ENCODE measurements at places on chromosomes 5 and 9. TPM values are rescaled to one million over a fixed set of nuclear protein-coding genes. Genes with fewer than 3 reads are reported as not detected.

Gene COL5A1
- total RNA-seq = 86.4 TPM

Gene AHRR
- 1.7 TPM for total RNA-seq

Gene VAV2
- 7.7 TPM for total RNA-seq

Gene C5orf58
- not detected for total RNA-seq

Gene GPR151
- not detected for total RNA-seq

DNA sequence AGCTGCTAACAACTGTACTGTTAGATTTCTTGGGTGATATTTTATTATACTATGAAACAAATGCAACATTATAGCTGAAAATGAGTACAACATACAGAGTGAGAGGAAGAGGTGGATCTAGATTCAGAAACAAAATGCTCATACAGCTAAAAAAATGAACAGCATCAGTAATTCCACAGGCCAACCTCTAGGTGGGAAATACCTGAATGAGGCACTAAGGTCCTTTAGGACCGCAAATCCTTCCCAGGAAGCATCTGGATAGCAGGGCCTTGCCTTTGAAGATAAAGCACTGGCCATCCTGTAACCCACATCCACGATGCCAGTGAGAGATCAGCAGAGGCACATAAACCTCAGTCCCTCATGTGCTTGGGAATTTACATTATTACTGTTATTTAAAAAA is 310.8 kb downstream of the YTHDC2 start:
- H3K36me3 ChIP-seq = no peaks in the 10 kb centered on the region
- H3K27me3 ChIP-seq = no peaks in the 10 kb centered on the region
- no peaks in the 10 kb centered on the region for H3K4me1 ChIP-seq

- H3K27ac ChIP-seq = no peak overlapping the region
- no peaks in the 10 kb centered on the region for H3K27me3 ChIP-seq
- H3K4me1 ChIP-seq = no peaks in the 10 kb centered on the region
- no peaks in the 10 kb centered on the region for H3K36me3 ChIP-seq
- H3K4me3 ChIP-seq = no peak overlapping the region
These were observed 86.8 kb upstream of the MEGF10 start for GRCh38 chr5:127203818-127204217.

GRCh38 chr5:124398460-124398859 is 348.0 kb downstream of the ZNF608 start:
- no peak overlapping the region for H3K27ac ChIP-seq
- peaks cover 4% of the 10 kb centered on the region for H3K4me1 ChIP-seq
- H3K36me3 ChIP-seq = no peaks in the 10 kb centered on the region
- H3K4me3 ChIP-seq = no peak overlapping the region
- no peaks in the 10 kb centered on the region for H3K27me3 ChIP-seq

DNA sequence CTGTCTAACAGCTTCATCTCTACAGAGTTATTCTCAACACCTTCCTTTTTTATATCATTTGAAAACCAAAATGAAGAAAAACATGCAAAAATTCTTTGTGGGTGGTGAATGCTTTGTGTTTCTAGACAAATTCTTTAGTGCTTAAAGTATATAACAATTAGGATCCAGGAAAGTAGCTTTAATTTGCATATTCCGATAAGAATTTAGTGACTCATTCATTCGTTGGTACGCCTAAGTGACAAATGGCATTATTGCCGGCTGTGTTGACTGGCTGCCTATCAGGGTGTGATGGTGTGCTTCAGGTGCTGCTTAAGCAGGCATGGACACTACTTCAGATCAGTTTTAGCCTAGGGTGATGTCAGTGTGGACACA is 35.2 kb downstream of the LMNB1 start:
- no peak overlapping the region for H3K4me3 ChIP-seq
- ATAC-seq = no peak
- no peaks in the 10 kb centered on the region for H3K36me3 ChIP-seq
- H3K27me3 ChIP-seq = no peaks in the 10 kb centered on the region
- H3K27ac ChIP-seq = no peak overlapping the region
- no peaks in the 10 kb centered on the region for H3K4me1 ChIP-seq

- no peak for ATAC-seq
- H3K36me3 ChIP-seq = peaks cover 32% of the 10 kb centered on the region
- no peak overlapping the region for H3K27ac ChIP-seq
These were observed 23.4 kb downstream of the SFXN1 start for GRCh38 chr5:175501759-175502158.

GRCh38 chr9:128911529-128912035 is 9.2 kb upstream of the PHYHD1 start:
- no peaks in the 10 kb centered on the region for H3K27me3 ChIP-seq
- H3K36me3 ChIP-seq = peaks cover 62% of the 10 kb centered on the region
- H3K4me1 ChIP-seq = no peaks in the 10 kb centered on the region
- H3K27ac ChIP-seq = peak overlapping the region; percentile 66
- no peak overlapping the region for H3K4me3 ChIP-seq
- peak; percentile 69 for ATAC-seq

- H3K4me3 ChIP-seq = no peak overlapping the region
- peaks cover 36% of the 10 kb centered on the region for H3K4me1 ChIP-seq
- no peaks in the 10 kb centered on the region for H3K36me3 ChIP-seq
- peak overlapping the region; percentile 73 for H3K27ac ChIP-seq
- ATAC-seq = peak; percentile 84
These were observed 33.4 kb downstream of the ARHGAP26 start for GRCh38 chr5:142803428-142804125.

DNA sequence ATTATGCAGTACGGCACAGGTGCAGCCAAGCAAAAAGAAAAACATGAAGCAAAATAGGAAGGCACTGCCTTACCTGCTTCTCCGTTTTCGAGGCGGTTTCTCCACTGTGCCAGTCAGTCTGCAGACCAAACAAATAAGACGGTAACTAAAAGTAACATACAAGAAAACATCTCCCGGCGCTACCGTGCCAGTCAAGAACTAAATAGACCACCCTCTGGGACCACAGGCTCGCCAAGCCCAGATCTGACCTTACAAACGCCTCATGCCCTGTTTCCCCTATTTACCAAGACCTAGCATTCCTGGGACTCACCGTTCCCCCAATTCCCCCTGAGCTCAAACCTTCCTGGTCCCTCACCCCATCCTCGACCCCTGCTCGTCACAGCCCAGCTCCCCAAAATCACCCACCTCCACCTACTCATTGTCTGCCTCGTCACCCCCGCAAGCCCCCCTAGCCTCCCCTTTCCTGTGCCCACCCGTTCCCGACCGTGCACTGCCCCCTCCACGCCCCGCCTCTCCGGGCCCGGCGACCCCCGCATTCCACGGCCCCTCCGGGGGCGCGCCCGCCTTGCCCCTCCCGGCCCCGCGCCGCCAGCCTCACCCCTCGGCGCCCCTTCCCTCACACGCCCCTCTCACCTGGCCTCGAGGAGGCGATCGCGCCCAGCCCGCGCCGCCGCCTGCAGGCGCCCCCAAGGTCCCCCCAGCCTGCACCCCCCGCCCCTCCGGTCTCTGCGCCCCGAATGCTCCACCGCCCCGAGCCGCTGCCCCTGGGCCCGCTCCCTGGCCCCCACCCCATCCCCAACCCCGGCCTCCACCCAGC is 560 bp downstream of the SCAI start:
- peak overlapping the region; percentile 96 for H3K4me3 ChIP-seq
- peaks cover 3% of the 10 kb centered on the region for H3K4me1 ChIP-seq
- H3K27ac ChIP-seq = peak overlapping the region; percentile 26

GRCh38 chr5:135034963-135035677 is 1.1 kb upstream of the PITX1 start:
- peak overlapping the region; percentile 81 for H3K27ac ChIP-seq
- peaks cover 100% of the 10 kb centered on the region for H3K27me3 ChIP-seq
- no peaks in the 10 kb centered on the region for H3K36me3 ChIP-seq

GRCh38 chr9:134678206-134678605 is 36.6 kb downstream of the COL5A1 start:
- ATAC-seq = no peak
- peaks cover 22% of the 10 kb centered on the region for H3K4me1 ChIP-seq
- H3K27me3 ChIP-seq = no peaks in the 10 kb centered on the region
- H3K36me3 ChIP-seq = no peaks in the 10 kb centered on the region
- H3K4me3 ChIP-seq = no peak overlapping the region
- H3K27ac ChIP-seq = no peak overlapping the region
